ENCODE measurements at places on chromosomes 11 and 22. TPM values are rescaled to one million over a fixed set of nuclear protein-coding genes. Genes with fewer than 3 reads are reported as not detected.

Gene P4HA3
- total RNA-seq, result 5.6 TPM

Gene GLYATL1
- 0.13 TPM for total RNA-seq

Gene INS
- not detected for total RNA-seq

Gene ARHGAP8
- 2.0 TPM for total RNA-seq

Gene BTG4
- not detected for total RNA-seq

Gene CAVIN3
- total RNA-seq, result 219 TPM

Gene RBMXL2
- total RNA-seq, result not detected

Gene SYNGR1
- 4.8 TPM for total RNA-seq

Gene HIC2
- total RNA-seq, result 1.2 TPM

Gene ESAM
- total RNA-seq, result 0.54 TPM

Gene GPR152
- not detected for total RNA-seq

Gene GNG3
- total RNA-seq, result not detected

Gene ZBED5
- total RNA-seq, result 40.0 TPM

Gene SLC7A4
- not detected for total RNA-seq

Gene OR2D2
- 0.78 TPM for total RNA-seq

Gene THY1
- total RNA-seq, result 669 TPM

Gene SDHD
- total RNA-seq, result 134 TPM

Gene GNAZ
- 4.3 TPM for total RNA-seq

Gene OR8G5
- total RNA-seq, result not detected

Gene SCGB2A2
- not detected for total RNA-seq

Gene FAM181B
- total RNA-seq, result under 0.01 TPM

Gene SULT4A1
- 0.43 TPM for total RNA-seq

Gene GGTLC3
- total RNA-seq, result not detected

Gene MYBPC3
- not detected for total RNA-seq

Gene ZC3H7B
- total RNA-seq, result 52.4 TPM

Gene SSRP1
- 53.3 TPM for total RNA-seq

Gene C11orf91
- not detected for total RNA-seq

Gene CCDC86
- total RNA-seq, result 6.2 TPM

Gene ST14
- not detected for total RNA-seq

Gene MRGPRX4
- not detected for total RNA-seq

Gene ADAMTS8
- not detected for total RNA-seq

Gene RAB39A
- not detected for total RNA-seq

Gene USP47
- total RNA-seq, result 106 TPM

Gene KRTAP5-1
- not detected for total RNA-seq

Gene HEPN1
- not detected for total RNA-seq

Gene AGBL2
- total RNA-seq, result 0.78 TPM

Gene OR5P2
- not detected for total RNA-seq

All from articular chondrocyte of knee joint (primary cell).